ENCODE measurements at places on chromosomes 12 and 14.

DNA sequence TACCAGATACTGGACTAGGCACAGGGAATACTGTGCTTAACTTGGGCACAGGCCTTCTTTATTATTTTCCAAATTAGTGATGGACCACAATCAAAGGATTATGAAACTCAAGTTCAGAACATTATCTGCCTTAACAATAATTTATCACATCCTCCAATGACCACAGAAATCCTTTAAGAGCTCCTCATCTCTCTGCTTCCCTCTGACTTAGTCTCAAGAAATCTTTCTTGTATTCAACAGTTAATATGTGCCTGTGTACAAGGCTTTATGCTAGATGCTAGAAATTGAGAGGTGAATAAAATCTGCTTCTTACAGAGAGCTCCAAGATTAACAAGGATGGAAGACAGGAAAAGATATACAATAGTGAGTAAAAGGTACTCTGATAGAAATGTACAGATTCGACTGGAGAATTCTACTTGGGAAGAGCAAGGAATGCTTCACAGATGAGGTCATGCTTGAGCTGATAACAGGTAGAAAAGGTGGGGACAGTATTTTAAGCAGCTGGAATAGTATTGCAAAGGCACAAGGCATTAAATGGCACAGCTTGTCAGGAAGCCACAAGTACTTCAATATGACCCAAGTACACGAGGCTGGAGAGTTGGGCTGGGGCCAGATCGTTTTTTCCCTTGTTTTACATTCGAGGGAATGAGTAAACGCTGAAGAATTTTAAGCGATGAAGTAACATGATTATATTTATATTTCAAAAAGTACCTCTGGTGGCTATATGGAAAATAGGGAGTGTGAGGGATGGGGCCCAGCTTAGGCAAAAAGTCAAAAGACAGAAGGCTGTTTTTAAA is 55.1 kb upstream of the ARID2 start:
- DNase-seq, result peak; percentile 61

GRCh38 chr14:56127156-56127555 is 8.9 kb downstream of the PELI2 start:
- DNase-seq, result no peak

GRCh38 chr14:81165188-81165587 is 55.6 kb downstream of the GTF2A1 start:
- DNase-seq, result no peak

DNA sequence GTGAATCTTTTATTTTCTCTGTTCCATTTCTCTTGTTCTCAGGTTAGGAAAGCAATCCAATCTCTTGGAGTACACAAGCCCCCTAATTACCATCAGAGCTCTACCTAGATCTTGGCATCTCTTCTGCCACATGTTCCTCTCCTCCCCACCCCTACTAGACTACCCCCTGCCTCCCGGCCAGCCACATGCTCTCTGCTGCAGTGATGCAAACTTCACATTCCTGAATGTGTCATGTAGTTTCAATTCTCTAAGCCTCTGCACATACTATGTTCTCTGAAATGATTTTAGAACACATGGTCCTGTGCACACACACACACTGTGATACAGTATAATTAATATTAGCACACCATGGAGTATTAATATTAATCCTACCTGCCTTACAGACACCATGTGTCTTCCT is 104.6 kb downstream of the EFCAB11 start:
- peak; percentile 19 for DNase-seq

DNA sequence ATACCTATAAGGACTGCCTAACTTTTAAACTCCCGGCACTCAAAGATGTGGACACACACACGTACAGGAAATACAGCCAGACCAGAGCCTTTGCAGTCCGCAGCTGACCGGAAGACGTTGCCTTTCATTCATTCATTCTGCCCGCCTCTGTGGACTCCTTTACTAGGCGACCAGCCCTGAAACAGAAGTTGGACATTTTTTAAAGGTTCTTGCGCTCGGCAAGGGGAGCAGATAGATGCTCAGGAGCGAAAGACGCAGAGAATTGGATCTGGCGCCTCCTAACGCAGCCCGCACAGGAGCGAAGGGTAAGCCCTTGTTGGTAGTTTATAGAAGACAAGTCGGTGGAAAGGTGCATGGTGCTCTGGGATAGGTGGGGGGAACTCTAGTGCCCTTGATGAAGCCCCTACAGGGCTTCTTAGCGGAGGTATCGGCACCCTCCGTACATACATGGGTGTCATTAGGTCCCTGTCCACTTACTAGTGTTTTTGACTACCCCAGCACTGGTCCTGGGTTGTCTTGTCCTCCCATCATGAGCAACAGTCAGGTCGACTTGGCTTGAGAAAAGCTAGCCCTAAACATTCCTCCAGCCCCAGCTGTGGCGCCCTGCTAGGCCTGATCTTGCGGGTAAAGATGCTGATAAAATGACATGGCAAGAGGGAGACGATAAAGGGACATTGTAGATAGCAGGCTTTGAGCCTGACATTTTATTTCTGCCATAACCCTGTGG is at the start of gene KDM2B:
TSS of gene KDM2B (minus strand) at position 65 of the 727 bp plus-strand sequence. CDS start 112 bp downstream, outside the sequence.
- peak; percentile 59 for DNase-seq

DNA sequence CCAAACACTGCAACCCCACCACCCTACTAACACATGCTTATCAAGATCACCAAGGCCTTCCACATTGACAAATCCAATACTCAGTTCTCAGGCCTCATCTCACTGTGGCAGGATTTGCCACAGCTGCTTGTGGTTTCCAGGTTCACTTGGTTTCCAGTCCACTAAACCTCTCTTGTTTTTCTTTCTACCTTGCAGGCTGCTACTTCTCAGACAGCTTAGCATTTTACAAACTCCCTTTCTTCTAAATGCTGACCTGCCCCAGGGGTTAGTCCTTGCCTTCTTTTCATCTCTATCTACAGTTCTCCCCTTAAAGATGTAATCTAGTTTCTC is 84.1 kb downstream of the BCAT1 start:
- peak; percentile 81 for DNase-seq

- no peak for DNase-seq
Measured at GRCh38 chr12:127121494-127122084, 1145.4 kb upstream of the TMEM132C start.

DNA sequence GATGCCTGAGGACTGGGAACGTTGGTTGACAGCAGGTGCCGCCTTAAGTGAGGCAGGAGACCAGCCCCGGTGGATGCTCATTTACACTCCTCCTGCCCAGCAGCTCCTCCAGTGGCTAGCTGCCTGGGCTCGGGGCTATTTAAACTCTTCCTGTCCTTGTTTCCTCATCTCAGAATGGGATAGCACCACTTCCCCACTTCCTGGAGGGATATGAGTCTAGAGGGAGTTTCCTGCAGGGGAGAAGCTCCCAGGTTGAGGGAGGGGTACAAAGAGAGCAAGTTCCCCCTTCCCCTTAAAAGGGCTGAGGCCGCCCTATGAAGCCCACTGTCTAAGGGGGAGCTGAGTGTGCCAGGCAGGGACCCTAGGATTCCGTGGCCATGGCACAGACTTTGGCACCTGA is 311.2 kb downstream of the AACS start:
- no peak for DNase-seq

DNA sequence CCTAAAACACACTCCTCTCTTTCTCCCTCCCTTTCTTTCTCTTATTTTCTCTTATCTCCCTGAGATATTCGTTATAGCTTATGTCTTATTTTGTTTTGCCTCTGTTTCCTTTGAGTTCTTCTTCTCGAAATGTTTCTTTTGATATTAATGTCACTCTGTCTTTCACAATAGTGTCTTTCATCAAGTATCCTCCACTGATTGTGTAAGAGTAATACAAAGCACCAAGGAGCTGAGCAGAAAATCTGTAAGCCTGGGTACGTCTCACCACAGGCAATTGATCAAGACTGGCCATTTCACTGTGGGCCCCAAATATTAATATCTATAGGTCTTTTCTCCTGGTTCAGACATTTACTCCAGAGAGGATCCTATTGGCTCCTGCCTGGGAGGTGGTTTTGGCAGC is 4.8 kb upstream of the LYZ start:
- no peak for DNase-seq

GRCh38 chr14:21003788-21004346 is 4.8 kb downstream of the SLC39A2 start:
- DNase-seq, result no peak

GRCh38 chr12:105993766-105994555 is 144.8 kb downstream of the NUAK1 start:
- no peak for DNase-seq

DNA sequence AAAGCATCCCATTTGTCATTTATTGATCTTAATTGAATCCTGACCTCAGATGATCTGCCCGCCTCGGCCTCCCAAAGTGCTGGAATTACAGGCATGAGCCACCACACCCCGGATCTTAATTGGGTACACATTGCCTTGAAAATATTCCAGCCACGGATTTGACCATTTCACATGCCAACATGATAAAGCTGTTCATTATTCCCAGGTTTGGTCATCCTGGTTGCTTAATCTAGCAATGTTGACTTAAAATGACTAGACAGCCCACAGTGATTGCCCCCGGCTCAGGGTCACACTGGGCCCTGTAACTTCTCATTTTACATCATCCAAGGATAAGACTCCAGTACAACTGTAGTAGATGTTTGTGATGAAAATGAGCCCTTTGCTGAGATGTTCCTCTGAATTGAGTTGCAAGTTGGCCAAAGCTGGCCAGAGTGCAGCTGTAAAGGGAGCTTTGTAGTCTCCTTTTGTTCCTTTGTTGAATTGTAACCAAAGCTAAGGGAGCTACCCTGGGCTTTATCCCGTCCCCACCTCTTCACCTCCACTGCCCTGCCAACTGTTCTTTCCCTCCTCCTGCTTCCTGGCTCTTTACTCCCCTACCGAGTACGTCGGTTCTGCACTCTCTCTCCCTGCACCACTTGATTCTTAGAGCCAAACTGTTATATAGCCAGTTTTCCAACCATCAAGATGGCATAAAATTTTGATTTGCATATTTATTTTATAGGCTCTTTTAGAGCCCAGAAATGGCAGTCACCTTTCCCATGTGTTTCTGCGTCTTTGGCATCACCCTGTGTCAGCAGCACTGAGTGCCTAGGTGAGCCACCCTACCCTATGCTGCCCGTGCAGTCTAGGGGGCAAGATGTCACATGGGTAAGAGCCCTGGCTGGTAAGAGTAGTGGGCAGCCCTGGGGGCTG is 141.3 kb upstream of the HIF1A start:
- peak; percentile 85 for DNase-seq

- no peak for DNase-seq
Measured at GRCh38 chr14:101047326-101047725, 143.8 kb upstream of the RTL1 start.

DNA sequence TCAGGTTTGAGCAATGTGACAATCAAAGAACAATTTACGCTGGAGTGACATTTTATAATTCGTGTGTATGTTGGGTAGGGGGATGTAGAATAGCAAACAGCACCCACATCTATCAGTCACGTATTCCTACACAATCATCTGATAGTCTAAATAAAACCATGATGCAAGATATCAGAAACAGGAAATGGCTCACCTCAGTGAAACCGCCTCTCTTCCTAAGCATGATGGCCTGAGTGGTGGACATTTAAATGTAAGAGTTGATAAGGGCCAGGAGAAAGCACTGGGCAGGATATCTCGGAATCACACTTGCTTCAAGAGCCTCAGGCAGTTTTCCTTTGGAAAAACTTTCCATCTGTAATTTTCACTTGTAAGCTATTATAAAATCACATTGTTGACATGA is 128.2 kb downstream of the GRIP1 start:
- DNase-seq, result no peak

- no peak for DNase-seq
Measured at GRCh38 chr14:72613975-72614319, 280.0 kb downstream of the DPF3 start.

DNA sequence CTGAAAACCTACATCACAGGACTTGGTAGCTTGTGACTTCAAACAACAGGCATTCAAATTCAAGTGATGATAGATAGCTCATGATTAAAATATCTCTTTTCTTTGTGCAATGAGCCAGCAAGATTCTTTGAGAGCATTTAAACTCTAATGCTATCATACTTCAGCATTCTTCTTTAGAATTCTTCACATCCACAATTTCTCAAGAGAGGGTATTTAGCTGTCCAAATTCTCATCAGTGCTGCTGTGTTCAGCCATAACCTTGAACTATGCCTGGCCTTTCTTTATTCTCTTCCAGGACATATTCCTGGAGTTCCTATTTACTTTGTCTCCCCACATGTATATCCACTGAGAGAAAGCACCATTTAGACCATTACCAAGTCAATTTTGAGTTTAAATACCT is 321.1 kb downstream of the EGLN3 start:
- no peak for DNase-seq

- peak; percentile 16 for DNase-seq
Measured at GRCh38 chr12:108302403-108303311, 36.5 kb downstream of the CMKLR1 start.

- DNase-seq, result no peak
Measured at GRCh38 chr12:73506611-73507010, 1031.0 kb upstream of the ATXN7L3B start.

GRCh38 chr14:65465584-65465983 is 53.1 kb downstream of the FUT8 start:
- DNase-seq, result no peak

- DNase-seq, result peak; percentile 19
Measured at GRCh38 chr12:71665090-71665463, 976 bp downstream of the THAP2 start.

DNA sequence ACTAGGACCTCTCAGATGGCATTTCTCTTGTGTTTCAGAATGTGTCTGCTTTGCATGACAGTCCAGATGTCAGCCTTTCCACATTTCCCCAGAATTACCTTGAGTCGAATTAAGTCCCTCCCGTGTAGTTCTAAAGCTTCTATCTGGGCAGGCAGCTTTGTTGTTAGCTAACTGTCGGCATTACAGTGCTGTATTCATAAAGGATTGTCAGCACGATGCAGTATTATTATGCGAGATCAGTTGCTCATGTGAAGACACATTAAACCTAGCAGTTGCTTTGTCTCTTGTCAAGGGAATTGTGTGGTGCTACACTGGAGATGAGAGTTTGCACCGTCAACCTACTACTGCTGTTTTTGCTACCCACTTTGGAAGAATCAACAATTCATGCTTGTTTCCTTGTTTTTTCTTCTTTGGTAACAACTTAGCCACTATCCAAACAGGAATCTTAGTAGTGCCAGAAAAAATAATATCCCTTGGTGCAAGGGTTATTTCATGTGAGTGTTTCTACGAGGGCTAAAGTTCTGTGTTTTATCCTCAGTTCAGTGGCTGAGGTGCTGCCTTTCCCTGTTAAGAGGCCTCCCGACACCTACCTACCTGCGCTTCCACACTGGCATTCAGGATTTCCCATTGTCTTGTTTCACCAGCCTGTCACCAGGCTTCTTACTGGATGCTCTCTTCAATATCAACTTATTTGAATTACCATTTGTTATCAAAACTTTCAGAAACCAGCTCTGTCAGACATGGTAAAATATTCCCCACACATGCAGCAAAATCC is 297.9 kb upstream of the G2E3 start:
- DNase-seq, result no peak

GRCh38 chr12:79547044-79547734 is 143.6 kb downstream of the PAWR start:
- peak; percentile 100 for DNase-seq

Data from kidney tubule cell (primary cell).